ENCODE measurements at places on chromosomes 4 and X. TPM values are rescaled to one million over a fixed set of nuclear protein-coding genes. Genes with fewer than 3 reads are reported as not detected.

PRKG2 gene
- 7.9 TPM for total RNA-seq

NLRP2B gene
- not detected for total RNA-seq

MAGEC2 gene
- total RNA-seq, result 0.09 TPM

ARSJ gene
- total RNA-seq, result 12.4 TPM

EMCN gene
- 0.90 TPM for total RNA-seq

EXOC1L gene
- total RNA-seq, result not detected

RHOXF2B gene
- not detected for total RNA-seq

FABP2 gene
- not detected for total RNA-seq

MAML3 gene
- total RNA-seq, result 3.1 TPM

DOCK11 gene
- total RNA-seq, result 60.8 TPM

HTR2C gene
- total RNA-seq, result not detected

OR13H1 gene
- not detected for total RNA-seq

HPF1 gene
- 26.5 TPM for total RNA-seq

NAA11 gene
- not detected for total RNA-seq

PNCK gene
- total RNA-seq, result 0.33 TPM

ACSL4 gene
- 260 TPM for total RNA-seq

CENPVL2 gene
- 0.41 TPM for total RNA-seq

KLHL34 gene
- total RNA-seq, result not detected

PPBP gene
- total RNA-seq, result not detected

POU3F4 gene
- not detected for total RNA-seq

USP17L29 gene
- total RNA-seq, result not detected

XK gene
- total RNA-seq, result not detected

RASL11B gene
- total RNA-seq, result not detected

POF1B gene
- not detected for total RNA-seq

RAB40A gene
- total RNA-seq, result 0.27 TPM

CCDC110 gene
- total RNA-seq, result 4.2 TPM

SYTL5 gene
- 0.08 TPM for total RNA-seq
